ENCODE measurements at places on chromosomes 11 and 22.

- DNase-seq, result no peak
Observed at GRCh38 chr11:119362741-119363080, 16.2 kb upstream of the MFRP start.

DNA sequence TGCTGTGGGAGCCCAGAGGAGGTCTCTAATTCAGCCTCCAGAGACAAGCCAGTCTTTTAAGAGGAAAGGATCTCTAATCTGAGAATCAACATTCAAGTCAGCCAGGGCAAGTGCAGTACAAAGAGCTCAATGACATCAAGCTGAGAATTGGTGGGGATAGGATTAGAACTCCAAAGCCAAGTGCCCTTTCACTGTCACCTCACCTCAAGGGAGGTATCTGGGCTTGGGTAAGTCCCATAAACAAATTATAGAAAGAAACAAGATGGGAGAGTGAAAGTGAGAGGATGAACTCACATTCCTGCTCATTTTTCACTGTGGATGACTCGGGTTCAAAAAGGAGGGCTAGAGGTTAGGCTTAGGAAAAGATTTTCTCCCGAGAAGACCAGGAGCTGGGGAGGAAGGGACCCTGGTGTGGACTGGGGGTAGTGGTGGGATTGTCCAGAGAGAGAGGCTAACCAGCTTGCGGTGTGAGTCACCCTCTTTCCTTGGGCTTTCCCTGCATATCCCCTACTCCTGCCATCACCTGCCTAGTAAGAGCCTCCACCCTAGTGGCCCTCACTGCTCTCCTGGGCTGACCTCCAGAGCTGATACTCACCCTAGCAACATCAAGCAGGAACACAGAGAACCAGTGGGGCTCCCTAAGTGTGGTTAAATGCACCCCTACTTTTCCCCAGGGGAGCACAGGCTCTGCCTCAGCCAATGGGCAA is 70.4 kb downstream of the RRM1 start:
- DNase-seq, result no peak

- no peak for DNase-seq
Observed at GRCh38 chr11:131857246-131857645, 486.8 kb downstream of the NTM start.

DNA sequence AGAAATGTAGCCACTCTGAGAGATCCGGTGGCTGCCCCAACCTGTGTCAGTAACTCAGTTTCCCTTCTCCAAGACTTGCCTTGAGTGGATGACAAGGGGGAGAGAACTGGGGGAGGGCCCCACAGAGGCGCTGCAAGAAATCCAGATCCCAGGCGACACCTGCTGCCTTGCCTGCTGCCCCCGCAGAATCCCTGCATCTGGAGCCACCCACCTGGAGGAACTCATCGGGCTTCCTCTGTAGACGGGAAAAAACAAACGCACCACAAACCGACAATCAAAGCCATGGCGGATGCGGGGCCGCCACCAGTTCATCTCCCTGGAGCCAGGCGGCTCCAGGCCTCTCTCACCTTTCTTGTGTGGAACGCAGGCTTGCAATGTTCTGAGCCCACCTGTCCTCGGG is 40.2 kb downstream of the MACROD1 start:
- DNase-seq, result no peak

GRCh38 chr22:39620924-39621690 is 50.6 kb downstream of the CACNA1I start:
- no peak for DNase-seq

DNA sequence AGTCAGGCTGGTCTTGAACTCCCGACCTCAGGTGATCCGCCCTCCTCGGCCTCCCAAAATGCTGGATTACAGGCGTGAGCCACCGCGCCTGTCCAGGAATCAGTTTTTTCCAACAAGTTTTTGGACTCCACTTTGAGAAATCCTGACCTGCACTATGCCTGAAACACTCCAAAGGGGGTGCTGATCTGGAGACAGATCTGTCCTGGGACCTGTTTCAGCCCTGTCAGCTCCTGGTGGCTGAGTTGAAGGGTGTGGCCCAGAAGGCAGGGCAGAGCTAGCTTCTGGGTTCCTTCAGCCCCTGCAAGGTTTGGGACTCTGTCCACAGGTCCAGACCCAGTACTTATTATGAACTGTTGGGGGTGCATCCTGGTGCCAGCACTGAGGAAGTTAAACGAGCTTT is 1.2 kb downstream of the DNAJC4 start:
- no peak for DNase-seq

DNA sequence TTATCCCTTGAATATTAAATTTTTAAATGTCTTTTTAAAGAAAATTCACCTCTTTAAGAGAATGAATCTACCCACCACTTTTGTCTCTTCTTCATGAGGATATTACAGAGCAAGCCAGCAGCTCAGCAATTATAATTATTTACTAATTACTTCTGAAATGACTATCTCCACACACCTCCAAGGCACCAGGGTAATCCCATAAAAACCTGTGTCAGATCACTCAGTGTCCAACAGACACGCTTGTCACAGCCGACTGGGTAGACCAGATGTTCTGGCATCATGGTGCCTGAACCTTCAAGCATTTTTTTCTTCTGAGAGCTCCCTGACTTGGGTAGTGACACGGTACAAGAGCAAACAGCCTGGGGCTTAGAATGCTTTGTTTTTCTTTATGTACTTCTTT is 61.4 kb downstream of the EFCAB6 start:
- DNase-seq, result no peak

DNA sequence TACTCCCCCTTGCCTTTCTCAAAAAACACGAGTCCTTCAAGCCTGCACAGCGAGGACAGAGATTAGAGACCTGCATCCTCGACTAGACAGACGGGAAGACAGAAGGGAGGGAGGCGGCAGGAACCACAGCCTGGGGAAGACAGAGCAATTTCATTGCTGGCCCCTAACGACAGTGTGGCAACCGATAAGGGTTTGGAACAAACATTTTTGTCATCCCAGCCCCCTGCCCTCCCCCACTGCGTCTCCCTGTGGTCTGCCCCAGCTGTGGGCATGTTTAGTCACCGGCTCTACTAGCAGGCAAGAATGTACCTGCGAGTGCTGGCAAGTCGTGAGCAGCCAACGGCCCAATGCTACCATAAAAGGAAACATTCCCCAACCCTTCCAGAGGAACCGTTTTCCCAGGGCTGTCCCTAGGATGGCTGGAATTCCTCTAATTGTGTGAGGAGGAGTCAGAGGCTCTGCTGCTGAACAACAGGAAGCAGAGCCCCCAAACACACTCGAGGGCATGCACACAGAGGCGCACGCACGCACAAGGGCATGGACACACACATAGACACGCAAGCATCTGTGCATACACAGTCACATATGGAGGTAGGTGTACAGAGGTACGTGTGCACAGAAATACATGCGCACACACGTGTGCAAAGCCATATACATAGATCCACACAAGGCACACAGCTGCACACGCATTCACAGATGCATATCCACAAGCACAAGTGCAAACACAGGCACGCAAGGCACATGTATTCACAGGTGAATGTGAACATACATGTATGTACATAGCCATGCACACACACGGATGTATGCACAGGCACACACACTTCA is 58.3 kb downstream of the MYH9 start:
- peak; percentile 74 for DNase-seq

DNA sequence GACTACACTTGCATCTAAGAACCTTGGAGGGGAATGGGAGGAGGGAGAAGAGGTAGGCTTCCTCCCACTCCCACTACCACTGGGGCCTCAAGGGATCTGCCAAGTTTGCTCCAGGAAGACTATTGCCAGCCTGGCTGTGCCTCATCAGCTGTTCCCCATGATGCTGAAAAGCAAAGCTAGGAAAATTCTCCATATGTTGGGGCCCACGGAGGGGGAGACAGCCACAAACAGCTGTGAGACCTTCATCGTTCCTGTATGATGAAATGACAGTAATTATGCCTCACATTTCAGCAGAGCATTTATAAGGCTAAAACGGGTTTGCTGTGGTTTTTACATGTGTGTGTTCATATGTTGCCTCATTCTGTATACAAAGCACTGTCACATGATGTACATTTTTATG is 6.7 kb downstream of the DSCAML1 start:
- no peak for DNase-seq

- no peak for DNase-seq
Observed at GRCh38 chr11:118914987-118915386, 10.7 kb downstream of the BCL9L start.

DNA sequence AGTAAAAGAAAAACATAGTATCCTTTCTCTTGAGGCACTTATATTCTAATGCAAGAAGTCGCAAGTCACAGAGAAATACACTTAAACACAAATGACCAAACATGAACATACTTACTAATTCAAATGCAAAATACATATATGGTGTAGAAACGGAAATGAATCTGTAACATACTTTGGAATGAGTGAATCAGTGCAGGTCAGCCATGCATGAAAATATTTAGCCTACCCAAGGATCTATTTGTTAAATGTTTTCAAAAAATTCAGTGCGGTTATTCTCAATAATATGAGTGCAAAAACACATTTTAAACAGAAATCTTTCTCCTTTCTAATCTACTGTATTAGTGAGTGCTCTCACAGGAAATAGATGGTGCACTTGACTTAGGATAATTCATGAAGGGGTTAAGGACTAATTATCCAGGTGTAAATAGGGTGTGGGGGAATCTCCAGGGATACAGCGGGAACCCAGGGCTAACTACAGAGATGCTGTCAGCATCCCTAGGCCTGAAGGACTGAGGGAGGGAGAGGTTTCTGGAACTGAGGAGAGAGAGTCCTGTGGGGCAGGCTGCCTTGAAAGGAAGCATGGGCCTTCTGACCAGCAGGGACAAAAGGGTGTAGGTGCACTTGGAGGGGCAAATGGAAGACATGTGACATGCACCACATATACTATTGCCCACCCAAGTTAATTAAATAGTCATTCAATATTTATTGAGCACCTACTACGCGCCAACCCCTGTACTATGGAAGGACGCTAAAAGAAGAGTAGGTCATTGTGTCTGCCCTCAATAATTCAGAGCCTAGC is 139.2 kb downstream of the MAML2 start:
- no peak for DNase-seq

All from stimulated activated CD8-positive, alpha-beta memory T cell treated with anti-CD3 and anti-CD28 coated beads, Interleukin-4, amount 100 ng/mL, for 4 hours (primary cell).